Stimulated activated naive CD4-positive, alpha-beta T cell treated with Interleukin-2 at 50 U/mL for 16 hours (primary cell): ENCODE measurements at places on chromosomes 7 and 10.

- DNase-seq = no peak
Observed at GRCh38 chr10:98394851-98395440, 20.0 kb downstream of the PYROXD2 start.

DNA sequence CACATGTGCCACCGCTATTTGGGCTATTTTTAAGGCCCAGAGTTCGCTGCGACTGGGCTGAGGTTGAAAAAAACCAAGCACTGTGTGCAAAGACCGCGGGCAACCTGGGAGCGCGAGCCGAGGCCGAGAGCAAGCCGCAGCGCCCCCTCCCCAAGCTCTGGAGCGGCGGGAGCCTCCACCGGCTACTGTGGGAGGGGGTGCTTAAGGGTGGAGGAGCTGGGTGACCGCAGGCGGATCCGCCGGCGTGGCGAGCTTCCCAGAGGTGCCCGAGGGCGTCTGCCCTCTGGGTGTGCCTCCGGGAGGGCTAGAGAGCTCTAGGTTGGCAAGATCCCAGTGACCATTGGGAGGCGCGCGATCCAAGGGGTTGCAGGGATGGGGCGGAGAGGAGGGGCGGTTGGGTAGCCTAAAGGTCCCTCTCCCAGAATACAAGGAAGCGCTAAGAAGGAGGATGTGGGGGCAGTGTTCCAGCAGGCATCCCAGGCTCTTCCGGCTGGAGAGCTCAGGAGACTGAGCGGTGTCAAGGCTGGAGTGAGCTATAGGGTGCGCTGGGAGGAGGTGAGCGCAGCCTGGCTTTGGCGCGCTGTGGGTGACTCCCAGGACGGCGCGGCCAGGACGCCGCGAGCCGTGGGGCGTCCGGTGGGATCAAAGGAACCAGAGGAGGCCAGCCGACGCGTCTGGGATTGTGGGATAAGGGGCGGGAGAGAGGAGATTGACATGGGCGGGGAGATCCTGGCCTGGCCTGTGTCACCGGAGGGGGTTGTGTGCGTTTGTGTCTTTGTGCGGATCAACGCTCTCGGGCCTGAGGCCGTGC, 8.0 kb downstream of the DLX5 start:
- no peak for DNase-seq

DNA sequence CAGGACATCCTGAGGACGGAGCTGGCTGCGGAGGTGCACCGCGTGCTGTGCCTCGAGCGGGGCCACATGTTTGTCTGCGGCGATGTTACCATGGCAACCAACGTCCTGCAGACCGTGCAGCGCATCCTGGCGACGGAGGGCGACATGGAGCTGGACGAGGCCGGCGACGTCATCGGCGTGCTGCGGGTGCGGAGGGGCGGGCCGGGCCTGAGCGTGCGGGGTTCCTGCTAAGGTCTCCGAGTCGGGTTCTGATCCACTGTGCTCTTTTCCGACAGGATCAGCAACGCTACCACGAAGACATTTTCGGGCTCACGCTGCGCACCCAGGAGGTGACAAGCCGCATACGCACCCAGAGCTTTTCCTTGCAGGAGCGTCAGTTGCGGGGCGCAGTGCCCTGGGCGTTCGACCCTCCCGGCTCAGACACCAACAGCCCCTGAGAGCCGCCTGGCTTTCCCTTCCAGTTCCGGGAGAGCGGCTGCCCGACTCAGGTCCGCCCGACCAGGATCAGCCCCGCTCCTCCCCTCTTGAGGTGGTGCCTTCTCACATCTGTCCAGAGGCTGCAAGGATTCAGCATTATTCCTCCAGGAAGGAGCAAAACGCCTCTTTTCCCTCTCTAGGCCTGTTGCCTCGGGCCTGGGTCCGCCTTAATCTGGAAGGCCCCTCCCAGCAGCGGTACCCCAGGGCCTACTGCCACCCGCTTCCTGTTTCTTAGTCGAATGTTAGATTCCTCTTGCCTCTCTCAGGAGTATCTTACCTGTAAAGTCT, 10.4 kb downstream of the ATG9B start:
- peak; percentile 88 for DNase-seq

DNA sequence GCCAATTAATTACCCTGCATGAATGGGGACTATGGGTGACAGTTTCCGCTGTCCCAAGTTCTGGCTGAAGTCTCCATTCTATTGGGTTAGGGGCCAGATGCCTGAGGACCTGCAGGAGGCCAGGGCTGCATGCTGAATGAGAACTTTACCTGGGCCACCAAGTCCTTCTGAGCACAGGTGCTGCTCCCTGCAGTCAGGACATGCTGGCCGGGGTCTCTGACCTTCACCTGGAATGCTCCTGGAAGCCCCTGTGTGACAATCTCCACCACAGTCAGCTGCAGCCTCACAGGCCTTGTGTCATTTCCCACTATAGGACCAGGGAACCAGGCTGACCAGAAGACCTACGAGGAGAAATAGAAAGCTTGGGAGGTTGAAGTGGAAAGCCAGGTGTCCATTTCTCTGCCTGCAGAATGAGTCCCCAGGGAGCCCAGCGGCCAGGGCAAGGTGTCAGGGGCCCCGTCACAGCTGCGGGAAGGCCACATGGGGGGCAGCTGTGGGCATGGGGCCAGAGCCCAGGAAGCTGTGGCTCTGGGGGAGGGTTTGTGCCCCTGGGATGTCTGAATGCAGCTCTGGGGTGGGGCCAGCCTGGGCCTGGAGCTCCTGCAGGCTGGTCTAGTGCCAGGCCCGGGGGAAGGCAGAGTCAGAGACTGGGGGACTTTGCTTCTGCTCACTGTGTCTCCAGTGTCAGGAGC, 5.6 kb upstream of the GIMAP8 start:
- no peak for DNase-seq

DNA sequence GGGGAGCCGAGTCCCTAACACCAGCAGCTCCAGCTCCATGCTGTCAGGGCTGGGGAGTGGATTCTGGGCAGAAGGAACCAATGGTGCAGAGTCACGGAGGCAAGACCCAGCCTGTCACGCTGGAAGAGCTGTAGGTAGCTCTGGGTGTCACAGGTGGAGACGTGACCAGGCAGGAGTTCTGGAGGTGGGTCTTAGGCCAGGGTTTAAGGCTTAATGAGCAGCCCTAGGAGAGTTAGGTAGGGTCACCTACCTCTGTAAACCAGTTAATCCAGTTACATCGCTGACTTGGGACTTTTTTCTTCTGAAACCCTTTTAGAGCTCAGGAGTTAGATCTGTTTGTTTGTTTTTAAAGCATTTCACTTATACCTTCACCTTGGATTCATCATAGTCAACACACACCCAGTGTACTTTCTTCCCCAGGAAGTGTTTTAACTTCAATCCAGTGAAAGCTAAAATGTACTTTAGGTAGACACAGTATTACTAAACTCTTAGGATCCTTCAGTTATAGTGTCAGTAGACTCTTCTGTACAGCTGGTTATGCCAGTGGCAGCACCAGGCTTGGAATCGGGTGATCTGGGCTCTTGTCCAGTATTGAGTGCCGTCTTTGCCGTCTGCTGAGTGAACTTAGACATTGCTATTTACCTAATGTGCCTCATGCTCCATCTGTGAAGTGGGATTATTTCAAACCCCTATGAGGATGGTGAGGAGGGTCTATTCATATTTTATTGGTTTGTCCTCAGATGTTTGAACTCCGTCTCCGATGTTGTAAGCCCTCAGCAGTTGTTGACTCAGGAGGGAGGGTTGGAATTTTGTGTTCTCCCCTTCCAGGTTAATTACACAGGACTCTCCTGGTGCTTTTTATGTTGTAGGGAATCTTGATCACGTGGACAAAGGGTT, 31.0 kb downstream of the TACR2 start:
- DNase-seq = no peak

- DNase-seq = no peak
Observed at GRCh38 chr10:119670717-119671116, 19.5 kb downstream of the BAG3 start.

GRCh38 chr7:102320601-102321350, 34.1 kb downstream of the SH2B2 start:
- DNase-seq = no peak

GRCh38 chr10:52040486-52040885, 273.6 kb upstream of the DKK1 start:
- no peak for DNase-seq
